ENCODE measurements at places on chromosomes 11 and 22.

DNA sequence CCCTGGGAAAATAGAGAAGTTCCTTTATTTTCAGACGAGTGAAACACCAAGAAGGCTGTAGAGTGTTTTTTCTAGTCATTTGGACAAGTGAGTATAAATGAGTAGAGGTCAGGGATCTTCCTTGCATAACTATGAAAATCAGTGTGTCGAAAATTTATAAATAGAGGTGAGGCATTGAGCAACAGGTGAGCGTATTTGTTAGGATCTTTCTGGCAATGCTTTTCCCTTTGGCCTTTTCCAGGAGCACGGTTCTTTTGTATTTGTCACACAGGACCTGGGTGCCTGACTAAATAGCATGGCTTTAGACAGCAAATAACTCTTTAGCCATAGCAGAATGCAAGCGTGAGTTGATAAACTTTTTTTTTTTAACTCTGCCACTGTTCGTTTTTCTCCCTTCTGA, 19.6 kb upstream of the ARHGAP42 start:
- DNase-seq: no peak

DNA sequence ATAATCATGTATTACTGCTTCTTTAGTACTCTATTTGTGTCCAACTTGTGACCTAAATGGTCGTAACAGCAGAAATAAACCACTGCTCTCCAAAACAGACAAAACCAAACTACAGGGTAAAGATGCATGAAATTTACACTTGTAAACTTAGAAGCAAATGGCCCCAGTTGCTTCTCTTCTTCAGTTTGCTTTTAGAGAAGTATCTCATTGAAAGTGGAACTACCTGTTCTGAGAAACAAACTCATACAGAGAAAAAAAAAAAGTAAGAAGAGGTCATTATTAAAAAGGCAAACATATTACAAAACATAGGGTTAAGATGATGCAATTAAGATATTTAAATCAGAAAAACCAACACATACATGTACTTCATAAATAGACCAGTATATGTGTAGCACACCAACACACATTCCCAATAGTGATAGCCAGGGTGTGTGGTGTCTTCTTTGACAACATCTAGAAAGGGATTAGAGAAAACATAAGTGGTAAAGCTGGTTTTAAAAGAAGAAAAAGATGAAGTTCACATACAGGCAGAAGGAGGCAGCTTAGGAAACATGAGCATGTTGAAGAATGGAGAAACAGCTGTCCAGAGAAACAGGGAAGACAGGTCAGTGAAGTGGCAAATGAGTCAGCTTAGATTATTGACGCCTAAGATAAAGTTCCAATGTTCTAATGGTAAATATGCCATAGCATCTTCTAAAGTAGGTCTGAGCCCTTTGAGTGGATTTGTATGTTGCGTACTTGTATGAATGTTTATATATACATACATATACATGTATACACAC, 844.7 kb upstream of the CCDC90B start:
- no peak for DNase-seq

GRCh38 chr11:14270690-14271542, 88.1 kb downstream of the RRAS2 start:
- no peak for DNase-seq

DNA sequence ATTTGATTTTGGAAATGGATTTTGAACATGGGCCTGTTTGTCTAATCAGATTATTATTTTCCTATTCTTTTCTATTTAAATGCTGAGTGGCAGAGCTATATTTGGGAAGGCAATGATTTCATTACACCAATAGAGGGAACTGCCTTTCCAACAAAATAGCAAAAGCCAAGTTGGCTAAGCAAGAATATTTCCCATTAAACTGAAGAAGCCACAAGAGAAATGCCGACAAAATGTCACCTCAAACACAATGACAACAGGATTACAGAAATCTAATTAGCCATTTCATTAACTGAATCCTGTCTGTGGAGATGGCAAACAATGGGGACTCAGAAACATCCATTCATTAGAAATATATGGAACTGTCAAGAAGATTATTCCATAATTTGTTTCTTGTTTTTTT, 1593.1 kb upstream of the RAG2 start:
- DNase-seq: no peak

- DNase-seq: no peak
Measured at GRCh38 chr11:10606536-10607208, 38.2 kb upstream of the LYVE1 start.

DNA sequence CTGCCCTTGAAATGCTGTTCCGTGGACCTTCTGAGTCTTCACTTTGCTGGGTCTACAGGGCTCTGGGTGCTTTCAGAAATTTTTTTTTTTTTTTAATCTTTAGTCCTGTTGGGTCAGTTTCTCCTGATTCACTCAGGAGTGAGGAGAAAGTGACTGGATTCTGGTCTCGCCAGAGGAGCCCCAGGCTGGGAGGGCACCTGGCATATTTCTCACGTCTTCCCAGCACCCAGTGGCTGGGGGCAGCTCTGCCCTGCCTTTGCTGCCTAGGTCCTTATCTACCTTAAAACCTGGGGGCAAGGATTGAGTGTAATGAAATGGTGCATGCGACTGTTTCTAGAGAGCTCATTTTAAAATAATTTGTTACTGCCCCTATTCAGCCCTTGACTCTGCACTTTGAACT, 23.3 kb downstream of the SAMM50 start:
- no peak for DNase-seq

DNA sequence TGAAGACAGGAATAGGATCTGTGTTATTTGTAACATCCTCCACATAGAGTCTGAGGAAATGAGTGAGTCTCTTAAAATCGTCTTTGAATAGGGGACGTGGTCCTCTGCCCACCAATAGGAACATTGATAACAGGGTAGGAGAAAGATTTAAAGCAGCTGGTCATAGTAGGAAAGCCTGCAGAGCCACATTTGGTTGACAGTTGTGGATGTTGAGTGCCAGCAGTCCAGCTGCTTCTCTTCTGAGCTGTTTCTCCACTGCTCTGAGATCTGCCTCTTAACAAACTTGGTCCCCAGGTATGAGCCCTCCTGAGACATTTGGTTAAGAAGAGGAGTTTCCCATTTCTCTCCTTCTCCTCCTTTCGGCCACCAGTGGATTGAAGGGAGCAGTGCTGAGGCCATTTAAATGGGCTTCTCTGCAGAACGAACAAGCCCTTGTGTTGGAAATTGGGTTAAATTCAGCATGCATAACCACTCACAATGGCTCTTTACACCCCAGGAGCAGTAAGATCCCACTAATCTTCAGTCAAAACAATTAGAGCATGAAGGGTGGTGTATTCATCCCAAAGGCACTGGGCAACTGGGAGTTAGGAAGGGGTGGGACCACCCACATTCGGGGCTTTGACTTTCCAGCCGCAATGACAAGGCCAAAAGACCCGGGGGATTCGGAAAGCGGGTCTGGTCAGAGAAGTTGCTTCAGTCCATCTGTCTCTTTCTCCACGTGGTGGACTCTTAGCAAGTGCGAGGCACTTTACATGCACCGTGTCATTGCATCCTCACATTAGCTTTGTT, 32.3 kb downstream of the MIAT start:
- no peak for DNase-seq

DNA sequence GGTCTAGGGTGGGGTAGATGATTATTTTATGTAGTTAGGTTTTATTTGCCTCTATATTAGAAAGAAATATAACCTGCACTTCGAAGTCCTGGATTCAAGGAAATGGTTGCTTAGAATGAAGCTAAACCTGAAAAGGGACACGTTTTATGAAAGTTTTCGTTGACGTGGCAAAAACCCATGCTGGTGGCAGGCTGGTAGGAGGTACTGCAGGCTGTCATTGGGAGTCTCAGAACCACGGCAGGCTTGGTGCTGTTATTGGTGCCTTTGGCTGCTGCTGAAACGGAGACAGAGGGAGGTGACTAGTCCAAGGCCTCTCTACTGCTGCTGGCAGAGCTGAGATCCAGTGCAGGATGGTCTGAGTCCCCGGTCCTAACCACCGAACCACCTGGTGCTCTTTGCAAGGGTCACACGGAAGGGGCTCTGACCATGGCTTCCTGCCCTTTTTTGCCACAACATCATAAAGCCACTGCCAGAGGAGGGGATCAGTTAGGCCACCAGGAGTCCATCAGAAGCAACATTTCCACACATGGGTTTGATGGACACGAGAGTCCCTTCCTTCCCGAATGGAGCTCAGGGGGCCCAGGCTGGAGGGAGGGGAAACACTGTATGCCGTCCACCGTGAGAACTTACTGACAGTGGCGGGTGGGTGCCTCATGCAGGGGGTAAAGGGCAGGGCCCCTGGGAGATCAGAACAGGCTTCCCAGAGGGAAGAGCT, 13.4 kb downstream of the CSF2RB start:
- no peak for DNase-seq

DNA sequence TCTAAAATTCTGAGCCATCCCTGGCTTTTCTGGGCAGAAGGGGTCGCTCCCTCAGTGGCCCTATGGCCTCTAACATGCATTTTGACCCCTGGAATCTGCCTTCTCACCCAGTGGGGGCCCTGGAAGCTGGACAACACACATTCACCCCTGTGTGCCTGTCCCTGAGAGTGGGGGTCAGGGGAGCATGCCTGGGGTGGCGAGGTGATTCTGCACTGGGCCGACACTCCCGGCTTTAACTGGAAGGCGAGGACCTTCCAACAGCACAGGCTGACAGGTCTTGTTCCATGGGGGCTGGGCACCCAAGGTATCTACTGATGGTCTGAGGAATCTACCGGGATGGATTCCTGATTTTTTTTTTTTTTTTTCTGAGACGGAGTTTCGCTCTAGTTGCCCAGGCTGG, 10.7 kb downstream of the PPM1F start:
- no peak for DNase-seq

DNA sequence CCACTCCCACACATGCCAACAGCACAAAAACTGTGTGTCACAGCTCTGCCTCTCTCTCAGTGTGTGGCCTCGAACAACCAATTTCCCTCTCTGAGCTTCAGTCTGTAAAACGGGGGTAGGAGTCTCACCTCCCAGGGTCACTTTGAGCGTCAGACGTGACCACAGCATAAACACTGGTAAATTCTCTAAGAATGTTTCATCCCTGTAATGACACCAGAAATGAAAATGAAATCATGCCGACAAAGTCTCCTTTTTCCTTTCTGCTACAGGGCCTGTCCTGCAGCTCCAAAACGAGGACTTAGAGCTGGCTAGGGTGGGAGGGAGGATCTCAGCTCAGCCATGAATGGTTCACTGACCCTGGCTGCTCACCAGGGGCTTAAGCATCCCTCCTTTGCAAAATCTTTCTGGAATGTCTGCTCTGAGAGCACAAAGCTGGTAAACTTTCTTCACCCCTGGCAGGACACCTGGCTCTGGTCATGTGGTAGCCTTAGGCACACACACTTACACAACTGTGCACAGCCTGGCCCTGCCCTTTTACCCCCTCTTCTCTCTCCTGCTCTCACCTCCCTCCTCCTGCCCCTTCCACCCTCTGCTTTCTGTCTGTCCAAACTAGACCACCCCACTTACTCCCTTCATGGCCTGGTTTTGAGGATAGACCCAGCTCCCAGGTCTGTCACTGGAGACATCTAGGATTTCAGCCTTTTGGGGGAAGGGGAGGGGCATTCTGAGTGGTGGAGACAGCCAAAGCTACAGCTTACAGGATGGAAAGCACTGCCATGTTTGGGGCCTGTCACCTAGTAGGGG, 12.3 kb upstream of the TSKU start:
- no peak for DNase-seq

DNA sequence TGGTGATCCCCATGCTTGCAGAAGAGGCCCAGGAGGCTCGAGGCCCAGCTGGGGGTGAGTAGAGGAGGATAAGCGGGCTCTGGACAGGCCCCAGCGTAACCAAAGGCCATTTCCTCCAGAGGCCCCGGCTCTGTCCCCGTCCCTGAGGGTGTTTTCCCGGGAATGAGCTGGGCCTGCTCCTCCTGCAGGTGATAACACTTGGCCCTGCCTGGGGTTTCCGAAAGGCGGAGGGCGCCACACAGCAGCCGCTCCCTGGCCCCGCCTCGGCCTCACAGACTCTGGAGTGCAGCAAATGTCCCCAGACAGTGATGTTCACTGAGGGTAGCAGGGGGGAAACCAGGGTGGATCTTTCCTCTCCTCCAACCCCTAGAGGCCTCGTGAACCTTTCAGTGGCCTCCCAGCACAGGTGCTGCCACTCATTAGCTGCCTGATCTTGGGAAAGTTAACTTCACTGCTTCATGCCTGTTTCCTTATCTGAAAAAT, 10.5 kb upstream of the MGAT3 start:
- no peak for DNase-seq

DNA sequence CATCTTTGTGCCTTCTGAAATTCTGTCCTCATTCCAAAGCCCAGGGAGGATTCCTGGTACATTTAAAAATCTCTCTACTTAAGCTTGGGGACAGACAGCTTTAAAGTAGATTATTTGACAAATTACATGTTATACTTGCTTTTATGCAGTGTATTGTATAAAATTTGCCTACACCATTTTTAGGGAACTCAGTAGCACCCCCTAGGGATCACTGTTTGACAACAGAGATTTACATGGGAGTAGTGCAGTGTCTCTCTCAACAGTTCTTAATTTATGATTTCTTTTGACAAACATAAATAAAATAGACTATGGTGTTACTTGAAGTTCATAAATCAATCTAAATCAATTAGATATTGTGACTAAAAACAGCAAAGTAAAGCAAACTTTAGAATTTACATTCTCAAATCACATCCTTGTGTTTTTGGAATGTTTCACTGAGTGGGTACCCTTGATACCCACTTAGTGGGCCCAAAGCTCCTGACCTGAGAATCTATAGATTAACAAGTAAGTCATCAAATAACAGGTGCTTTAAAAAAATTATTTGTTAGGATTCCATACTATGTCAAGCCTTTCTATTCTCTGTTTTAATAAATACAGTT, 428.8 kb downstream of the DYNC2H1 start:
- no peak for DNase-seq

DNA sequence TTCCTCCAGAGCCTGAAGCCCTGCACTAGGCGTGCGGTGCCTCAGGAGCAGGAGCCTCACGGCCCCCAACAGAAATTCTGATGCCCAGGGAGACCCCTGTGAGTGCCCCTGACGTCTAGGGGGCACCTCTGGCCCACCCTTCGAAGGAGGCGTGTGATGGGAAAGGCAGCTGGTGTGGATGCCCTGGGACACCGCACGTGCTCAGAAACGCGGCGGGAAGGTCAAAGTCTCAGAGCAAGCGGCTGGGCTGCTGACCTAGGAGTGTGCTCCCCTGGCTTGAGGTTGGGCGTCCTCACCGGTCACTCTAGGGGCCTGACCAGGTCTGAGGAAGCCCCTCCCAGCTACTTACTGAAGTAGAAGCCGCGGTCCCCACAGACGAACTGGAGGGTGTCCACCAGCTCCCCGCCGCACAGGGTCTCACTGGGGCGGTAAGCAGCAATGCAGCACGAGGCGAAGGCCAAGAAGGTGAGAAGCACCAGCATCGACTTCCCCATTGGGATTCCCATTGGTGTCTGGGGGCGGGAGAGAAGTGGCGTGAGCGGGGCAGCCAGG, 4.1 kb downstream of the IGF2 start:
- DNase-seq: no peak

- DNase-seq: no peak
Measured at GRCh38 chr22:28835630-28836189, 35.3 kb upstream of the XBP1 start.

- no peak for DNase-seq
Measured at GRCh38 chr22:49453771-49454170, 373.9 kb downstream of the BRD1 start.

- DNase-seq: no peak
Measured at GRCh38 chr22:45318558-45319323, 9.0 kb downstream of the FAM118A start.

Measured in DMS79 treated with DMSO at 0.1 percent for 48 hours (cell line).